ENCODE measurements at places on chromosomes 1 and 21.

GRCh38 chr1:53992085-53992874 lies 25.7 kb downstream of the LDLRAD1 start:
- DNase-seq: no peak

DNA sequence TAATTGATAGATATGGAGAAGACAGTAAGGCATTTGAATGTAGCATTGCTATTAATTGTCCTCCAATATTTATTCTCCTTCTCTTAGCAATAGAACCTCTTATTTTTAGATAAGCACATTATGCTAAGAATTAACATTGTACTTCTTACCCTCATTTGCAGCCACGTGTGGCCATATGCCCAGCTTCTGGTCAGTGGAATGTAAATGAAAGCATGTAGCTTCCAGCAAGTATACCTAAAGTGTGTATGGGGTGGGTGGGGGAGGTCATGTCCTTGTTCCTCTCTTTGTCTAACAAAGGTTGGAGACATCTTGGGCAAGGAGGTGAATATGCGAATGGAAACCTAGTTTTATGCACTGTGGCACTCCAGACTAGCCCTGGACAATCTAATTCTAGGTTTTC lies 133.6 kb upstream of the HMCN1 start:
- DNase-seq: no peak

DNA sequence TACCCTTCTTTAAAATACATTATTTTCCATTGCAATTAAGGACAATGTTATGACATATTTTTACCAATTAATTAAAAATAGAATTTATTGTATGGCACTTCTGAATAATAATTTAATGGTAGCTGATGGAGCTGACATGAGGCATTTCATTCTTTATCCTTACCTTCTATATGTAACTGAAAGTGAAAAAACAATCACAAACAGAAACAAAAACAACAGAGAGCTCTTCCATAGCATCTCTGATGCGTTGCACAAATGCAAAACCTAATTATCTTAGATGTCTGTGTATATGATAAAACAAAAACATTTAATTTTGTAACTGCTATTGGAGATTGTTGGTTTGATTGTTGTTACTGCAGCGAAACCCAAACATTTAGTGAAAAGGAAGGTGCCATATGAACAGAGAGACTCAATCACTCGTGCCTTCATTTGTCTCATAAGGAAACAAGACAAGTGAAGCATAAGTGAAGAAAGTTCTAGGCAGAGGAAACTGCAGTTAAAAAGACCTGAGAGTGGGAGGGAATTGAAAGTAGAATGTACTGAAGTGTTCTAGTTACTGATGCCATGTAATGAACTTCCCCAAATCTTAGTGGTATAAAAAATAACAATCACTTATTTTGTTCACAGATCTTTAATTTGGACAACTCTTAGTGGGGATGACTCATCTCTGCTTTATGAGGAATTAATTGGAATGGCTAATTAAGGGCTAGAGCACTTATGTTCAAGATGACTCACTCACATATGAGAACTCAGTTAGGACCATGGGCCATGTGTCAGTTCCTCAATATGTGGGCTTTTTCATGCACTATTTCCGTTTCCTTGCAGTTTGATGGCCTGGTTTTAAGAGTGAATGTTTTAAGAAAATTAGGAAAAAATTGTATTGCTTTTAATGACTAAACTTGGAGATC lies 245.0 kb upstream of the OLFM3 start:
- no peak for DNase-seq

DNA sequence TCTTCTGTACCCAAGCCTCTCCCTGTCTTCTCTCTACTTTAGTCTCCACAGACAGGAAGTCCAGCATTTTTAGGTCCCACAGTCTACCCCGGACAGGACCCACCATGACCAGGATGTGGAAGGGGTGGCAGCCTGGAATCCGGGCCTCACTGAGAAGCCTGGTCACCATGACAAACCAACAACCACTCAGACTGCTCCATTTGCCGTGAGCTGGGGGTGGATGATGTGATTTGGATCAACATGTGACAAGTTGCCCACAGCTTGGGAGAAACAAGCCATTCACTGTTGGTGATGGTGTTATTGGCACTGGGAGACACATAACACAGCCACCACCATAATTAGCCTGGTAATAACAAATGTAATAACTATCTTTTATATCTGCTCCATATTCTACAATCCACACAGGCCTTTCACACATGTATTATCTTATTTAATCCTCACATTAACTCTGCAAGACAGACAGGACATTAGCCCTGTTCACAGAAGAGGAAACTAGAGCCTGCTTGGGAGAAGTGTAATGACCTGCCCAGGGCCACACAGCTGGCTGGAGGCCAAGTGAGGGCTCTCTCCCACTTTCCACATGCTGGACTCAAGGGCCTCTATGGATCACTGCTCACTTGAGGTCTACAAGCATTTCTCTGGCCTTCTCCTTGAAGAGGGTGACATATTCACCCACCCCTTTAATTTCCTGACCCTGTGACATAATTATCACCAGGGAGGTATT lies 22.9 kb downstream of the MEF2D start:
- DNase-seq: no peak

DNA sequence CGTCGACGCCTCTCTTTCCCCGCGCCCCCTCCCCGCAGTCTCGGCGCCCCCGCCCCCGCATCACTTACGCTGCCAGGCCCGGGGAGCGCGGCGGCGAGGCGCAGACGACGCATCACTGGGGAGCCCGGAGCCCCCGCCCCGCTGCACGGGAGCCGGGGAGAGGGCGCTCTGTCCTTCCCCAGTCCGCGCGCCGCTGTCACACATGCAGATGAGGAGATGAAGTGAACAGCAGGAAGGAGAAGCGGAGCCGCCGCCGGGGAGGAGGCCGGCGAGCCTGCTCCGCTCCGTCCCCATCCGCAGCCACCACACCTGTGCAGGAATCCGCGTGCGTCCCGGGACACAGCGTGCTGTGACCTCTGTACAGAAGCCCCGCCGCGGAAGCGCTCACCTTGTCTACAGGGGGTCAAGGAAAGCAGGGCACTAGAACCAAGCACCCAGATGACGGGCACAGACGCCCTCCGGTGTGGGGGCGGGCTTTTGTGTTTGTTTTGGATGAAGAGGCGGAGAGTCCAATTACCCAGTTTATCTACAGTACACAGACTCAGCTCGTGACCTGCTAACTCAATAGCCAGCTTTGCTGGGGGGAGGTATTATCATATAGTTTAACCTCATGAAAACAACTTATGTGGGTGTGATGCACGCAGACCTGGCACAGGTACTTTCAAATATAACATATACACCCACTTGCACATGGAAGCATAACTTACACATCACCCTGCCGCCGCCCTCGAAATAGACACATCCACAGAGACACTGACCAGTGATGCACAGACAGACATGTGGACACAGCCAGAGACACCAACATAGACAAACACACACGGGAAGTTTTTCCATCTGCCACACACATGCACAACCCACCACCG lies 12.4 kb downstream of the KLHDC8A start:
- DNase-seq: no peak

DNA sequence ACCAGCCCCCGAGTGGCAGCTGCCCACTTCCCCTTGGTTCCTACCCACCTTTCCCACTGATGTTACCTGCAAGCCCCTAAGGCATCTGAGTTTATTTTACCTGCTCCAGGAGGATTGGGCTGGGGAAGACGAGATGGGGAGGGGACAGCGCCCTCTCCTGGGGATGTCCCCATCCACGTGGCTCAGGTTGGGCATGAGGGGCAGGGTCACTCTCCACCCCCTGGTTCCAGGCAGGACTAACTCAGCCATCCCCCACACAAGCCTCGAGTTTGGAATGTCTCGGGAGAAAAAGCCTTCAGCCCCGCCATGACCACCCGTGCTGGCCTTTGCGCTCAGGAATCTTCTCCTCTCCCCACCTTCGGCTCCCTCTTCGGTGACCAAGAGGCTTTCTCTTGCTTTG lies 90.0 kb downstream of the ARHGEF10L start:
- peak; percentile 77 for DNase-seq

GRCh38 chr1:114956570-114956969 lies 73.1 kb upstream of the TSHB start:
- DNase-seq: no peak

GRCh38 chr1:186680245-186681061 lies at the start of gene PTGS2:
PTGS2 (minus strand) TSS chr1:186680423; CDS start chr1:186680290, 133 bp downstream.
- peak; percentile 90 for DNase-seq

GRCh38 chr21:34091032-34091431 lies 17.7 kb downstream of the MRPS6 start:
- DNase-seq: no peak

DNA sequence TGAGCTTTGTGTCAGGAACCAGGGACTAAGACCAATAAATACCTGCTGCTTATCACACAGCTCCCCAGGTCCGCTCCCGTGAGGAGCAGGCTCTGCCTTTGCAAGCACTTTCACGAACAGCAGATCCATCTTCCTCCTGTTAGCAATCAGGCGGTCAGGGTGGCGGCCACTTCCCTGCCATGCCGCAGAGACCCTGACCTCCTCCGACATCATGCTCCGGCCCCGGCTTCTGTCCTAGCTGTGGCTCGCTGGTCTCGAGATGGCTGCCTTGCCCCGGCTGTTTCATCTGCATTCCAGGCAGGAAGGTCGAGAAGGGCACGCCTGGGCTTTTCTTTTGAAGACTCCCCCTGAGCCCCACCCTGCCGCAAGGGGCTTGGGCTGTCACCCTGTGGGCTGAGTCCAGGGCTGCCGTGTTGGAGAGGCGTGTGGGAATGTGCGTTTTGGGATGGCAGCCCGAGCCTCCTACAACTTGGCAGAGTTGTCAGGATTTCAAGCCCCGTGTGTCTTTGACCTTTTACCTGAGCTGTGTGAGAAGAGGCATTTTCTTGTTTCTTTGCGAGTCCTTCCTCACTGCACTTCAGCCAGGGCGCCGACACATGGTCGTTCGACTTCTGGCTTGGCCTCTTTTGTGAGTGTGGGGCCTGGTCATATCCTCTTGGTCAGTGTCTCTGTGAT lies 59.5 kb downstream of the AGPAT3 start:
- DNase-seq: no peak

- DNase-seq: no peak
Measured at GRCh38 chr1:152683846-152684245, 2.1 kb upstream of the LCE2B start.

DNA sequence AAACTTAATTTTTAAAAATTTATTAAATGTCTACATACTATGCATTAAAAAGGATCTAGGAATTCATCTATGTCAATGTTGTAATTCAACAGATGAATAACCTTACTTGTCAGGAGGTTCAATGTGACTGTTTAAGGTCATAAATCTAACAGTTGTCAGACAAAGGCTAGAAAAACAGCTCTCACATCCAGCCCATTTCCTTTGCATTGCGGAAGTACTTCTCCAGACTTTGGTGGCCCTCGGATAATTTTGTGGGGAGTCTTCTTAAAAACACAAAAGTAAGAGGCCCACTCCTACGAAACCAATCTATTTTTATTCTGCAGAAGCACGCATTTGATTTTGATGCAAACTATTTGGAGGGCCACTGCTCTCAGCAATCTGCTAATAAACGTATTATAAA lies 122.6 kb upstream of the CHRM3 start:
- no peak for DNase-seq

DNA sequence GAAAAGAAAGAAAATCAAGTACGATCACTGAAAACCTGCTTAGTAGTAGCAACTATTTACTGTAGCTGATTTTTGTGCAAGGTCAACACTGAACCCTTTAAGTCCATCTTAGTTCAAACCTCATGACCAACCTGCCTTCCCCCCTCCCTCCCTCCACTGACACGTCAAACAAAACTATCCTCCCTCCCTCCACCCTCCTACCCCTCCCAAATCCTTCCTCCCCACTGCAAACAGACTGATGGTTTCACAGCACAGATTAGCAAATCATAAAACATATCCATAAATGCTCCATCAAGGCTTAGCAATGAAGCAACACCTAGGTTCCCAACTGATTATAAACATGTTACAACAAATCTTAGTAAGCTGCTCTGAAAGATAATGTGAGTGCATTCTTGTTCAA lies 164.3 kb upstream of the GREM2 start:
- no peak for DNase-seq

- no peak for DNase-seq
Measured at GRCh38 chr1:214665606-214666110, 62.7 kb downstream of the CENPF start.

DNA sequence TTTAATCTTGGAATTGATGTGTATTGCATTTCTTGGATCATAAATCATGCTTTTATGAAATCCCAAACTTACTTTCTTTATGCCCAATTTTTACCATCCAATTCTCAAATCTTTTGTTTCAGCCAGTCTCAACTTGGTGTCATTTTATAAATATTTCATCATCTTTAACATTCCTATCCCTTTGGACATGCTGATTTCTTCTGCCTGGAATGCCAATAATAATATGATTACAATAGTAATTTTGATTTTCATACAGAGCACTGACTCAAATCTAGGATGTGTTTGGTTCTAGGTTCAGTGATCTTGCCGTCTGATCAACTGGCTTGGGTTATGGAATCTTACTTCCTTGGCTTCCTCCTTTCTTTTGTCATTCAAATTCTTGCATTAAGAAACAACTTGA lies 12.8 kb downstream of the RRP15 start:
- no peak for DNase-seq

DNA sequence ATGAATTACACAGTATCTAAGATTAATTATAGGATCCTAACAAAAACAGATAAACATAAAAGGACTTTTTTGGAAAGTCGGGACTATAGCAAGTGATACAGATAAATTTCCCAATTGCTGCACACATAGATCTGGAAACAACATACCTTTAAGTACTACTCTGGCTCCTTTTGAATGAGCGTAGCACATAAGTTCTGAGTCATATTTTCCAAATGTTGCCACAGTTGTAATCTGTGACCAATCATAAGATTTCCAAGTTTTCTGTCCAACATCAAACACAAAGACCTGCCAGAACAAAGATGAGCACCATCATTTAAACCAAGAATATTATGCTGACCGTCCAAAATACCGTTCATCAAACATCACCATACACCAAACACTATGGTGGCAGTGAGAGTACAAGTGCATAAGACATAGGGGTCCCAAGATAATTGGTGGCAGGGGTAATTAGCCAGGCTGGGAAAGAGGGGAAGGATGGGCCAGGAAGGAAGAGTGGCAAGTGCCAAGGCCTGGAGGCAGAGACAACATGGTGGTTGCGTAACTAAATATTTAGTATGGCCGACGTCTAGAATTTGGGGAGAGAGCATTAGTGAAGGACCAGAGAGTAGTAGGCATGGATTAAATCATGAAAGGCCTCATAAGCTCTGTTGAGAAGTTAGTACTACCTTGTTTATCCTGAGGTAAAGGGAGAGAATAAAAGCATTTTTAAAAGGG lies 3.6 kb downstream of the CTBS start:
- no peak for DNase-seq

- no peak for DNase-seq
Measured at GRCh38 chr1:185960422-185961321, 226.5 kb downstream of the HMCN1 start.
